ENCODE measurements at places on chromosomes 2 and 18. TPM values are rescaled to one million over a fixed set of nuclear protein-coding genes. Genes with fewer than 3 reads are reported as not detected.

Gene TMEM200C
- 5.1 TPM for total RNA-seq

Gene TUBA4B
- 0.72 TPM for total RNA-seq

Gene ITGAV
- total RNA-seq: 285 TPM

Gene TNFAIP6
- total RNA-seq: 13.7 TPM

Gene KIF1A
- 2.2 TPM for total RNA-seq

Gene MTLN
- 50.1 TPM for total RNA-seq

Gene AQP12B
- 0.96 TPM for total RNA-seq

Gene GLI2
- total RNA-seq: 2.2 TPM

Gene CPO
- not detected for total RNA-seq

Gene ADD2
- total RNA-seq: 3.4 TPM

Gene POU3F3
- total RNA-seq: not detected

Gene ZSWIM2
- total RNA-seq: 0.96 TPM

Gene CRYBA2
- total RNA-seq: not detected

Gene ABCB11
- total RNA-seq: 7.9 TPM

Gene TLX2
- total RNA-seq: not detected

Gene IL1R1
- 82.3 TPM for total RNA-seq

Gene EHBP1
- 80.9 TPM for total RNA-seq

Gene SLC23A3
- not detected for total RNA-seq

Gene IL36A
- not detected for total RNA-seq

Gene C1GALT1C1L
- total RNA-seq: 1.2 TPM

Gene MARCO
- total RNA-seq: not detected

Gene EPB41L3
- total RNA-seq: 68.9 TPM

Gene DCC
- total RNA-seq: 7.5 TPM

Gene ADGRF3
- 0.48 TPM for total RNA-seq

Gene SPDYA
- total RNA-seq: 1.2 TPM

Gene SLC16A14
- 1.7 TPM for total RNA-seq

Gene TAF4B
- 4.3 TPM for total RNA-seq

Gene GCA
- 11.8 TPM for total RNA-seq

Gene ARHGAP28
- total RNA-seq: 41.2 TPM

Gene TPRKB
- 51.0 TPM for total RNA-seq

Gene RETREG2
- 40.9 TPM for total RNA-seq

Gene NEU2
- not detected for total RNA-seq

Gene VAMP8
- 25.5 TPM for total RNA-seq

Gene TCF4
- total RNA-seq: 136 TPM

Gene ABHD1
- total RNA-seq: 1.2 TPM

Gene NPHP1
- total RNA-seq: 14.7 TPM

Gene PROKR1
- 0.72 TPM for total RNA-seq

Gene CABYR
- 5.8 TPM for total RNA-seq

Gene SPP2
- total RNA-seq: not detected

Gene TOGARAM2
- total RNA-seq: 1.4 TPM

Gene ST6GAL2
- 117 TPM for total RNA-seq

Gene CHAC2
- total RNA-seq: 2.9 TPM

Gene SLC40A1
- 133 TPM for total RNA-seq

Gene HDLBP
- 1,280 TPM for total RNA-seq

Data from umbilical cord (tissue), 2 donors.